ENCODE measurements at places on chromosomes 2 and 18.

GRCh38 chr18:45069546-45069945, 388.9 kb downstream of the SETBP1 start:
- DNase-seq, result no peak

DNA sequence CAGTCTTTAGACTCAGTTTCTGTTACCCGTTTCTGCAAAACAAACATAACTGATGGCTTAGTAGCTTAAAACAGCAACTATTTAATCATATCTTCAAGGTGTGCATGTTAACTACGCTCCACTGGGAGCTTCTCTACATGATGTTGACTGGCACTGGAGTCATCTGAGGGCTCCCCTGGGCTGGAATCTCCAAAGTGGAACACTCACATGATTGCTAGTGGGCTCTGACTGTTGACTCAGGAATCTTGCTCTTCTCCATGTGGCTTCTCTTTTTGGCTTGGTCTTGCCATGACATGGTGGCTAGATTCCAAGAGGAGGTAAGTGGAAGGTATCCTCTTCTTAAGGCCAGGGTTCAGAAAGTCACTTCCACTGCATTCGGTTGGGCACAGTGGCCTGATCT, 160.8 kb downstream of the PMAIP1 start:
- DNase-seq, result no peak

- DNase-seq, result no peak
Measured at GRCh38 chr2:178761759-178762371, 45.4 kb downstream of the TTN start.

GRCh38 chr2:234765279-234765678, 186.5 kb upstream of the SH3BP4 start:
- no peak for DNase-seq

DNA sequence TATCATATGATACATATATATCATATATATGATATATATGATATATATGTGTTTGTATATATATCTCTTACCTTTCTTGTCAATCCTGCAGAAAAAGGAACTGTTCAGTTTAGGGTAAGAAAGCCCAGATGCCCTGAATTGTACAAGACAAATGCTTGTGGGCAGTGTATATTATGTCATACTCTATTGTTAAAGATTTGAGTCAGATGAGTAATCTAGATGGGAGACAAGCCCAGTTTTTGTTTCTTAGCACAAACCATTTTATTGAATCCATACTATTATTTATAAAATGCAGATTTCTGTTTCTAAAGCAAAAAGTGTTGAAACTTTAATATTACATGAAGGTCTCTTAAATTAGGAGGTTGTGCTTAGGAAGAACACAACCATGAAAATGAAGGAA, 90.6 kb downstream of the VRK2 start:
- no peak for DNase-seq

- DNase-seq, result no peak
Measured at GRCh38 chr2:86541334-86541733, 21.9 kb downstream of the CHMP3 start.

GRCh38 chr2:36572054-36572718, 25.8 kb downstream of the FEZ2 start:
- DNase-seq, result no peak

Measured in CMK (cell line).